ENCODE measurements at places on chromosomes 1 and 21.

GRCh38 chr1:74485622-74486021 is 26.8 kb downstream of the LRRC53 start:
- no peak for DNase-seq

DNA sequence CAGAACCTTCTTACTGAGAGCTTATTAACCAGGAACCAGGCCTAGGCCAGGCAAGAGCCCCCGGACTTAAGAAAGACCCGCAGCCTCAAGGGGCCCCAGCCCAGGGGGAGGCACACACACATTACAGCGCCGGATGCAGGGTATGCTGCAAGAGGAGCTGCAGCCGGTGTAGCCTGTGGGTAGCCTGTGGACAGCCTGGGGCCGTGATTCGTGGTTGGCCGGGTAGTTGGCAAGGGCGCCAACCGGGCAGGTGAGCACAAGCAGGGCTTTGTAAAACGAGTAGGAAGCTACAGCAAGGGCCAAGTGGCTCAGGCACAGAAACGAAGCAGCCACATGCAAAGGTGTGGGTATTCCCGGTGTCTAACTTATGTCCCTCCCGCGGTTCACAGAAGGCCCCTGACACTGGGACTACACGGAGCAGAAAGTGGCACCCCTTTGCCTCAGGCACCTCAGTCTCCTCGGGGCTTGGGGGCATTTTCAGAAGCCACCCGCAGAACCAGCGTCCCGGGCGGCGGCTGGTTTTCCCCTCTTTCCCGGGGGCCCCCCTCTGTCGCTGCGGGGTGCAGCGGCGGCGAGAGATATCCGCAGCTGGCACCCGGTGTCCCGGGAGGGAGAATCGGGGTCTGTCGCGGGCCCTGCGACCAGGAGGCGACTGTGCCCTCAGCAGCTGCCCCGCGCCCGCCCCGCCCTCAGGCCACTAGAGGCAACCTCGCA is 40.8 kb downstream of the KIAA1614 start:
- no peak for DNase-seq

DNA sequence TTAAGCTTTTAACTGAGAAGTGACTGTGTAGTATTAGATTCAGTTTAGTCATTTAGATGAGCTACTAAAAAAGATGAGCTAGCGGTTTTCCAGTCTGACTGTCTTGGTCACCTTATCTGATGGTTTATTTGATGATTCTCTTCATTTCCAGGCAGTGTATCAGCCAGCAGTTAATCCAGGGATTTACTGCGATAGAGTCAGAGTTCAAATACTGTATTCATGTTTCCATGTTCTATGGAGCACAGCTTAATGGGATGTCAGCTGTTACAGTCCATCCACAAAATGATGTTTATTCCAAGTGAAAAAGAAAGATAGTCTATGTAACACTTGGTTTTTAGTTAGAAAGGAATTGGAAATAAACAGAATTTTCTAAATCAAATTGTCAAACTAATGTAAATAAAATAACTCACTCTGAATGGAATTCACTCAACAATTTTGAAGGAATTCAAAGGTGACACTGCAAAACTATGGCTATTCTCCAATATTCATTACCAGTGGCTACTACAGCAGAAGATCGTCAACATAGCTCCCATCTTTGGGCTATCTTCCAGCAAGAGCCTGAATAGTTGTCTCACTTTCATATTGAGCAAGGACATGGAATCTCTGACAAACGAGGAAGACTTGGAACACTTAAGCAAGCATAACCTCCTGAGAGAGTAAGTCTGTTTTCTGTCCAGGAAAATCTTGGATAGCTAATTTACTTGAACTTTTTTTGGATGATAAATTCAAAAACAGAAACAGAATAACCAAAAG is 54.6 kb upstream of the DPT start:
- no peak for DNase-seq

- no peak for DNase-seq
These were observed 91.3 kb upstream of the HNRNPU start for GRCh38 chr1:244955661-244956060.

- DNase-seq, result no peak
These were observed 40.0 kb downstream of the ACOT7 start for GRCh38 chr1:6353619-6353954.

DNA sequence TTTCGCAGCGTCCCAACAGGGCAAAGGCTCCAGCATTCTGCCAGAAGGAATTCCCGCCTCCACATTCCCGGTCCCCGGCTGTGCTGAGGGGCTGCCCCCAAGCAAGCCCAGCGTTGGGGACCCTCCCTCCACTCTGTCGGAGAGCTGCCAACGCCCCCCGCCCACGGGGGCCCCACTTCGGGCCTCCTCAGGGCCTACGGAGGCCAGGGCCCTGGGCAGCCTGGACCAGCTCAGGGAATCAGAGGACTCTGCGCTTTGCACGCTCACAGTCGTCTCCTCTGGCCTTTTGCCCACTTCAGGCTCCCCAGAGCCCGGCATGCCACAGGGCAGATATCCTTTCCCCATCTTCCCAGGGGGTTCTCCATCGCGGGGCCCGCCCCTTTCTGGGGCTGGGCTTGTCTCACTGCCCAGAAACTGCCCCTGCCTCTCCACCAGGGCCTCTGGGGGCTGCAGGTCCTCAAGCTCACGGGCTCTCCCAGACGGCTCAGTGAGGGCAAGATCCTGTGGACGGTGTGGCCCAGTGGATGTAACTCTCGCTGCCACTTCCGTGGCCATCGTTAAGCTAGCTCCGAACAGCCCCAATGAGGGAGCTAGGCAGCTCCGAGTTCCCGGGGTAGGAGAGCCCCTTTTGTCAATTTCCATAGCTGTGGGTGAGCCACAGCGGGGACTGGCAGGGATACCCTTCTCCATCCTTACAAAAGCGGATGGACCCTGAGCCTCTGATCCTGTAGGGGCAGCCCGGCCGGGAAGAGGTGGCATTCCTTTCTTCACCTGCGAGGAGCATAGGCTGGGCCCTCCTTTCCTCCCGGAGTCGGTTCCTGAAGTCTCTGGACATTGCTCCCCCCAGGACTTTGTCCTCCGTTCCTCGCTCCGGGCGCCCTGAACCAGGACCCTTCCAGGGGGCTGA is 2.8 kb downstream of the ITPKB start:
- DNase-seq, result no peak

DNA sequence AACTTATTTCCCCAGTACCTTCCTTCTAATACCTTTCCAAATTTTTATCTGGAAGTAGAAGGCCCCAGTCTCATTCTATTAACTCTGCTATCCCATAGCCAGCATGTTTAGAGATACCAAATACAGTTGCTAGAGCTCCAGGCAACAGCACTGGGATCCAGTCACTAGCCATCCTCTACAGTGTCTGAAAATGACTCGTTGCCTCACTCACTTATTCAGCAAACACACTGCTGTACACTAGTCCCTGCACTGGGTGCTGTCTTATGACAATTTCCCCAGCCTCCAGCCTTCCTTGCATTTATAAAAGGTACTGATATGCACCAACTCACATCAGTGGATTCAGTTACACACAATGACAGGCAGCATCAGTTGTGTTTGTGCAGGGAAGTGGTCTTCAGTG is 179.0 kb downstream of the DSCAM start:
- no peak for DNase-seq

DNA sequence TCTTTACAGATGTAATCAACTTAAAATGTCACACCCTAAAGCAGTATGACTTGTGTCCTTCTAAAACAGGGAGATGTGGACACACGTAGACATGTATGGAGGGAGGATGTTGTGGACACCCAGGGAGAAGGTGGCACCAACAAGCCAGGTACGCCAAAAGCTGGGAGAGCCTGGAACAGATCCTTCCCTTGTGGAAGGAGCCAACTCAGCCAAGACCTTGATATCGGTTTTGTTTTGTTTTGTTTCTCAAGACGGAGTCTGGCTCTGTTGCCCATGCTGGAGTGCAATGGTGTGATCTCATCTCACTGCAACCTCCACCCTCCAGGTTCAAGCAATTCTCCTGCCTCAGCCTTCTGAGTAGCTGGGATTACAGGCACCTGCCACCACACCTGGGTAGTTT is 45.6 kb downstream of the CHAF1B start:
- no peak for DNase-seq

DNA sequence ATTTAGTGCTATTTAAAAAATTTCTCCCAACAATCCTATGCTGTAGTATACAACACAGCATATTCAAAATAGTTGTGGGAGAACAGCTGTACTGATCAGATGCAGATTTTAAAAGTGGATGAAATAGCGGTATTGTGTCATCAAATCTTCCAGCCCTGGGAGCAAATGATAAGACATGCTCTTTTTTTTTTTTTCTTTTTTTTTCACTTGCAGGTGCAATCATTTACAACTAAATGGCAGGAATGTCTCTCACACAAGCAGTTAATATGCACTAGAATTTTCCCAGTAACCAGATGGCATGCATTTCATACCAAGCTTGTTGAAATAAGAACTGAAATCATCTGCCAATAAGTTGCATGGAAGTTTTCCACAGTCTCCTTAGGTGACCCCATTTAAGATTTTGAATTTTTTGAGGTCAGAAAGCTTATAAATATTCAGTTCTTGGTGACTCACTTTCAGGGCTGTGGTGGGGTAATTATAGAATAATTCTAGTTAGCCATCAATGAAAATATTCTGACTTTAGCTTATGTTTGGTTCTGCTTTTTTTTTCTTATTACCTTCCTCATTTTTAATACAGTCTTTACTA is 623.9 kb upstream of the NR5A2 start:
- DNase-seq, result no peak

GRCh38 chr1:186837806-186838205 is 9.1 kb downstream of the PLA2G4A start:
- DNase-seq, result no peak

- no peak for DNase-seq
These were observed 999 bp downstream of the THAP3 start for GRCh38 chr1:6625584-6626149.

- DNase-seq, result no peak
These were observed 653.9 kb upstream of the NEGR1 start for GRCh38 chr1:72936151-72936740.

DNA sequence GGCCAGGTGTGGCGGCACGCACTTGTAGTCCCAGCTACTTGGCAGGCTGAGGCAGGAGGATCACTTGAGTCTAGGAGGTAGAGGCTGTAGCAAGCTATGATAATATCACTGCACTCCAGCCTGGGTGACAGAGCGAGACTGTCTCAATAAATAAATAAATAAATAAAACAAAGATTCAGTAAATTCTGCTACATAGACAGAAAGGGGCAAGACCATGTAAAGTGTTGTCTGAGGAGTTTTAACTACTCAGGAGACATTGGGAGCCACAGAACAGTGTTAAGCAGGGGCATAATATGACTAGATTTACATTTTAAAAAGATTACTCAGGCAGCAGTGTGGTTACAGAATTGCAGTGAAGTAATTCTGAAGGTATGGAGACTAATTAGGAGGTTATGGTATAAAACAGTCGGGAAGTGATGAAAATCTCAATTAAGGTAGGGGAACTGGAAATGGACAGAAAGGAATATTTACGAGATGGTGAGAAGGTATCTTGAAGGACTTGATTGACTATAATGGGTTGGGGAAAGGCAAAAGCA is 94.7 kb downstream of the ATP1B1 start:
- DNase-seq, result no peak

GRCh38 chr21:16740511-16740910 is 772.3 kb upstream of the CXADR start:
- DNase-seq, result no peak

- peak; percentile 59 for DNase-seq
These were observed 2.7 kb downstream of the GRHL3 start for GRCh38 chr1:24321697-24322469.

GRCh38 chr1:241714321-241715218 is 62.5 kb downstream of the WDR64 start:
- no peak for DNase-seq

DNA sequence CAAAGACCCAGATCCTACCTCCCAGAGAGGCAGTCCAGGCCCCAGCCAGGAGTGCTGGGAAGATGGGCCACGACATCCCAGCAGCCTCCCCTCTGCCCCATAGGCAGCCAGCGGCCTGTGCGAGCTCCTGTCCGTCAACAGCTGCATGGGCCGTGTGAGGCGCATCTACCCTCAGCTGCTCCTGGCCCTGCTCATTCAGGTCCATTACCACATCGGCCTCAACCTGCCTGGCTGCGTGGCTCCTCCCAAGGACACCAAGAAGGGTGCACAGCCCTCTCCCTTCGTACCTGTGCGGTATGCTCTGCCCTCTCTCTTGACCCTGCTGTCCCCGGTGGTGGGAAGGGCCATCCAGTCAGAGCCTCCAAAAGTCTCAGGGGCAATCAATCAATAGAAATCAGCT is 29.5 kb upstream of the TTC4 start:
- no peak for DNase-seq

DNA sequence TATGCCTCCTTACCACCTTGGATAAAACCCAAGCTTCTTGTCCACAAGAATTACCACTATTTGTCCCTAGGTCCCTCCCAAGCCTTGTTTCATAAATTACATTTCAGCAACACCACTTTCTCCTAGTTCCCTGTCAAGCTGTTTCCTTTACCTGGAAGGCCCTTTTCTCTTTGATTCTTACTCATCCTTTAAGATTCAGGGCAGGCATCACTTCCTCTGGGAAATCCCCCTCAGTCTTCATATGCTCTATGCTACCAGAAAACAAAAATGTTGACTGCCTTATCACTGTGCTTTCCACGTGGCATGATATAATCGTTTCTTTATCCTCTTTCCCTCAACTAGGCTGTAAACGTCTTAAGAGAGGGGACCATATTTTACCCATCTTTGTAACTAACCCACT is 102.7 kb downstream of the LYST start:
- DNase-seq, result no peak

DNA sequence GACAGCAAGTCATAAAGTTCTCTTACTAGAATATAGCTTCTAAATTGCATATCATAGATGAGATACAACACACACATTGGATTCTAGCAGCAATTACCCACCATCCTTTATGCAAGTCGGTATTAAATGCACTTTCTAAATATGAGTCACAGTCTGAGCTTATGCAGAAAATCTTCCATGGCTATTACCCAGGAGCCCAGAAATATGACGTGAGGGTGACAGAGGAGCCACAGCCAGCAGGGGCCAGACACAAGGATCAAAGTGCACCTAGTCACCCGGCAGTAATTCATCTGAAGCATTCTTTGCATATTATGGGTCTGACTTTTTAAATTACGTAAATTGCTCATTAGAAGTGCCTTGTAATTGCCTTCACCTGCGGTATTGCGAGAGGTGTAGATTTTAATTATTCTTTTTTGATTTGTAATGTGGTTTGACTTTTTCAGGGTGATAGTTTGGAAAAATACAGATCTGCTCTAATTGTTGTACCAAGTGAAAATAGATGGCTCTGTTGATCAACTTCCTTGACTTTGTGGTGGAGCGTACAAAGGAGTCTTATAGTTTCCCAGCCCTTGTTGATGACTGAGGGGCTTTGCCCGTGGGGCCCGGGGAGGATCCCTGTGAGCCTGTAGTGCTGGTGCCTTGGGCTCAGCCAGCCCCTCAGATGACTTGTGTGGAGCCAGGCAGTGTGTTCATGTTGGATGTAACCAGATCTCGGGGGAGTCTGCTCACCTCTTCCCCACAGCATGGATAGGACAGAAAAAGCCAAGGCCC is 470.0 kb upstream of the VAMP3 start:
- DNase-seq, result no peak

- no peak for DNase-seq
These were observed 116.0 kb downstream of the PLPP3 start for GRCh38 chr1:56463376-56463775.

DNA sequence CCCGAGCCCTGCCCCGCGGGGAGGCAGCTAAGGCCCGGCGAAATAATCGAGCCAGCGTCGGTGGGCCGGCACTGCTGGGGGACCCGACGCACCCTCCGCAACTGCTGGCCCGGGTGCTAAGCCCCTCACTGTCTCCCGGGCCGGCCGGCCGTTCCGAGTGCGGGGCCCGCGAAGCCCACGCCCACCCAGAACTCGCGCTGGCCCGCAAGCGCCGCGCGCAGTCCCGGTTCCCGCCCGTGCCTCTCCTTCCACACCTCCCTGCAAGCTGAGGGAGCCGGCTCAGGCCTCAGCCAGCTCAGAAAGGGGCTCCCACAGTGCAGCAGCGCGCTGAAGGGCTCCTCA is 49.0 kb upstream of the SYT14 start:
- no peak for DNase-seq
